ENCODE measurements at places on chromosomes 6 and 20.

- no peak for DNase-seq
Observed at GRCh38 chr6:75466636-75467035, 27.0 kb downstream of the FILIP1 start.

GRCh38 chr6:36580184-36580526, 14.0 kb upstream of the SRSF3 start:
- no peak for DNase-seq

DNA sequence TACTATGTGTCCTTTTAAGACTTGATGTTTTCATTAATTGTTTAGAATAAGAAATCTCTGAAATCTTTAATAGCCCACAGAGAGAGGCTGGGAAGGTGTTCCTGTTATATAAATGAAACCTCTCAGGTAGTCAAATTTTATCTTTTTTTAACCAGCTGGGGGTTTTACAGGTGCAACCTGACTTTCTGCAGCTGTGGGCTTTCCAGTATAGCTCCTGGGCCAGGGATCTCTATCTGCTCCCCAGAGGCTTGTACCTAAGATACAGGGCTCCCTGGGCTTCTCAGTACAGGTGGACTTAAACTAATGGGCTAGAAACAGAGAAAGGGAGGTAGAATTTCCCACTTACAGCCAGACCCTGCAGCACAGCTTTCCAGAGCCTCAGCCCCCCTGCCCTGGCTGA, 49.4 kb downstream of the HLA-C start:
- no peak for DNase-seq

DNA sequence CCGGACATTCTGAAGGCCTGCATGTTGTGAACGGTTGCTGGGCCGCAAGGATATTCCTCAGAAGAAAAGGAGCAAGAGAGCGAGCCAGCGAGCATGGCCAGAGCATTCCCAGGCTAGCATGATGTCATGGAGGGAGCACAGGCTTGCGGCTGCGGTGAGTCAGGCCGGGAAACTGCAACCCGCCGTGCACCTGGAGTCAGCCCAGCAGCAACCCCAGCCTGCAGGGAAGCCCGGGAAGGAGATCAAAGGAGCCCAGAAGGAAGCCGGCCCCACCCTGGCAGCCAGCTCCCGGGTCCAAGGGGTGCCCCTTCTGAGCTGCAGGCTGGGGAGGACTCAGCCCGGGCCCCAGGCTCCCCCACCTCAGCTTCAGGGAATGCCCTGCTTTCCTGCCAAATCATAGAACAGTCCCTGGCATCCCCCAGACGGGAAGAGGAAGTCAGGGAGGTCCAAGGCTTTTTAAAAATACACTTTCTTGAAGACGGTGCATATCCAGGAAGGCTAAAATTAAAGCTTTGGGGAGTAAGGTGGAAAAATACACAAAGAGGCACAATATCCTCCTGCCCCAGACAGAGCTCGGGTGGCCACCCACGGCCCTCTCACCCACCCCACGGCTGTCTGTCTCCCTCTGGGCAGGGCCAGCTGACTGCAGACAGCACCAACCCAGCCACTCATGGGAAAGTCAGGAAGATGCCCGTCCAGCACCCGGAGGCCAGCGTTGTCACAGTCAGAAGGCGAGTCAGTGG, 53.7 kb downstream of the BMP7 start:
- DNase-seq = no peak

GRCh38 chr6:84825461-84825860, 61.1 kb upstream of the TBX18 start:
- DNase-seq = no peak

DNA sequence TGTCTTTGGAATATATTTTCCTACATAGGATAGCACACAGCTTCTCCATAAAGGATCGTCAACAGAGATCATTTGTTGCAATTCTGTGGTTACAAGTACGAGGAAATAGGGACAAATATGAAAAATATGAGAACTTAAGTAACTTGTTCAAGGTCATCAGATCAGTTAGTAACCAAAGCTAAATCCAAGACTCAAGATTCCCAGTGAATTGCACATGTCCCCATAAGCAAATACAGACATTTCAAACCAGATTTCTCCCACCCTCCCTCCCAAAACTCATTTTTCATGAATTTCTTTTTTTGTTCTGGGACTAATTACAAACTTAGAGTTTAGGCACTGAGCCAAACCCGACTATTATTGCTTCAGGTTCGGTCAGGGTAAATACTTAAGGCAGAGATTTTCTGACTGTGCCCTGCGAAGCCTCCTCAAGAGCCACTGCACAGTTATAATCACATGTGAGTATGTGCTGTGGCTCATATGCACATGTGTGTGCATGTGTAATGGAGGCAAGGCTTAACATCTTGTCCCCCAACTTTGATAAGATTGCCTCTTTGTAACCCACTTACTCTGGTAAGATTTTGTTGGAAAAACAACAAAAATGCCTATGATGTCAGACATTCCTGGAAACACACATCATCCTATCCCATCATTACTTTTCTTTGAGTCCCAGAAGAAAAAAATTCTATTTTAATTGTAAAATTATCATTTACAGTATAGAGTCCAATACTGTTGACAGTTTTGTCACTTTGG, 216.2 kb downstream of the CD83 start:
- no peak for DNase-seq

DNA sequence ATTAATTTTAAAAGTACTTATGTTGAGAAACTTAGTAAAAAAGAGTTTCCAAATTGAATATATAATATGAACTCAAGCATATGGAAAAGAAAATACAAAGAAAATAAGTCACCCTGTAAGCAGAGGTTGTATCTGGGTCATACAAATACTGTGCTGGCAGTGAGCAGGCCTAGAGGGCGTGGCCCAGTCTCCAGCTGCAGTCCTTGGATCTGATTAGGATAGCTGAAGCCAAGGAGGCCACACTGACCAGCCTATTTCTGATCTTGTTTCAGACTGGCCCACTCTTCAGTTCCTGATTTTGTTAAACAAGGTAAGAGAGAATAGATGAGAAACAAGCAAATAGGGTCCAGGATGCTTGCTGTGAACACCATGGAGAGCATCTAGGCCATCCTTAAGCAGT, 228.8 kb downstream of the EPM2A start:
- no peak for DNase-seq

DNA sequence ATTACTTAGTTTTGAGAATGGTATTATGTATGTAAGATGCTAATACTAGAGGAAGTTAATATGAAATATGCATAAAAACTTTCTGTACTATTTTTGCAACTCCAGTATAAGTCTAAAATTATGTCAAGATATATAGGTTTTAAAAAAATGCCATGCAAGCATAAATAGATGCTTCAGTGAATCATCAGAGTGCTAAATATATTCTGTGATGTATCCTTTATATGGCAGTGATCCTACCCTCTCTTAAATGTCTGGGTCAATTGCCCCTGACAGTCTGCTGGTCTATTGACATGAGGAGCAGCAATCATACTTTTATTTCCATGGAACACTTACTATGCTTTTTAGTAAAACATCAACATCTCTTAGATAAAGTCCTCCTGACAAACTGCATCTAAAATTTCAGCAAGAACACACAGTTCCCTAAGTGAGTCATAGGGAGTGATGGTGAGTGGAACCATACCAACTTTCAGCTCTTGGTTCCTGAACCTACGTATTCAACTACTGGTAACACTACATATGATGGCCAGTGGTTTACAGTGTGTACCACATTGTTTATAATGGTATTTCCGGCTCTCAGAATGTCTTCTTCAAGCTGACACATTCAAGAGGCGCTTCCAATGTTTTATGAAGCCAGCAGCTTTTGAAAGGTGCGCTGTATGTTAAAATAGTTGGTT, 928.7 kb upstream of the GJE1 start:
- DNase-seq = no peak

GRCh38 chr6:56663344-56663743, 20.7 kb upstream of the DST start:
- DNase-seq = no peak

DNA sequence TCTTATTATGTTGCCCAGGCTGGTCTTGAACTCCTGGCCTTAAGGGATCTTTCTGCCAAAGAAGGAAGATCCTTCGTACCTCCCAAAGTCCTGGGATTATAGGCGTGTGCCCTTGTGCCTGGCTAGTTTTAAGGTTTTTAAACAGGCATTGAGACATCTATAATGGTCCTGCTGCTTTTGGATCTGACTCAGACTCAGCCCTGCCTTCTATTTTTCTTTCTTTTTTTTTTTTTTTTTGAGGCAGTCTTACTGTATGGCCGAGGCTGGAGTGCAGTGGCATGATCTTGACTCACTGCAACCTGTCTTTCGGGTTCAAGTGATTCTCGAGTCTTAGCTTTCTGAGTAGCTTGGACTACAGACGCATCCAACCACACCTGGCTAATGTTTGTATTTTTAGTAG, 73.7 kb downstream of the PHF20 start:
- no peak for DNase-seq

GRCh38 chr6:110534731-110535492, 58.5 kb upstream of the SLC22A16 start:
- DNase-seq = no peak

- no peak for DNase-seq
Observed at GRCh38 chr6:139753198-139753861, 378.9 kb upstream of the CITED2 start.

- DNase-seq = no peak
Observed at GRCh38 chr6:156954816-156955215, 177.6 kb downstream of the ARID1B start.

GRCh38 chr6:97563529-97563928, 280.5 kb upstream of the MMS22L start:
- DNase-seq = no peak

DNA sequence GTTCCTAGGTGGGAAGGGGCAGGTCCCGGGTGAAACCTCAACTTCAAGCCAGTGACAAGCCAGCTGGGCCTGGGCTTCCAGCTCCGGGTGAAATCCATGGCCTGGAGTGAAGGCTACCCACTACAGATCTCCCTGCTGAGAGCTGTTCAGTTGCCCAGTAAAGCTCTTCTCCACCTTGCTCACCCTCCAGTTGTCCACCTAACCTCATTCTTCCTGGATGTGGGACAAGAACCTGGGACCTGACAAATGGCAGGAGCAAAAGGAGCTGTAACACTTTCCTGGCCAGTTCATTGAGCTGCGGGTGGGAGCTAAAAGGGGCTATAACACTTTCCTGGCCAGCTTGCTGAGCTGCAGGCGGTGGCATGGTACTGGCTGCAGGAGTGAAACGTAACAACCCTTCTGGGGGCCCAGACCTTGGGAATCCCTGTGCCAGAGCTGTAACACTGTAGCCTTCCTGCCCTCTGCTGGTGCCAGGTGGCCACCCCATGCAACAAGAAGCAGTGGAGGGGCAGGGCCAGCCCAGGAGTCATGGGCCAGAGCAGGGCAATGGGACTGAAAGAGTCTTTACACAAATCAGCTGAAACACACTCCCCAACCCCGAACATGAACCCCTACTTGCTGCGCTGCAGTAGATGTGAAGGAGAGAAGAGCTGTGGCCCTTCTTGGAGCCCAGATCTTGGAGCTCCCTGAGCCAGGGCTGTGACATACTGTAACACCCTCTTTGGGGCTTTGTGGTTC, 3.6 kb upstream of the HINT3 start:
- no peak for DNase-seq

DNA sequence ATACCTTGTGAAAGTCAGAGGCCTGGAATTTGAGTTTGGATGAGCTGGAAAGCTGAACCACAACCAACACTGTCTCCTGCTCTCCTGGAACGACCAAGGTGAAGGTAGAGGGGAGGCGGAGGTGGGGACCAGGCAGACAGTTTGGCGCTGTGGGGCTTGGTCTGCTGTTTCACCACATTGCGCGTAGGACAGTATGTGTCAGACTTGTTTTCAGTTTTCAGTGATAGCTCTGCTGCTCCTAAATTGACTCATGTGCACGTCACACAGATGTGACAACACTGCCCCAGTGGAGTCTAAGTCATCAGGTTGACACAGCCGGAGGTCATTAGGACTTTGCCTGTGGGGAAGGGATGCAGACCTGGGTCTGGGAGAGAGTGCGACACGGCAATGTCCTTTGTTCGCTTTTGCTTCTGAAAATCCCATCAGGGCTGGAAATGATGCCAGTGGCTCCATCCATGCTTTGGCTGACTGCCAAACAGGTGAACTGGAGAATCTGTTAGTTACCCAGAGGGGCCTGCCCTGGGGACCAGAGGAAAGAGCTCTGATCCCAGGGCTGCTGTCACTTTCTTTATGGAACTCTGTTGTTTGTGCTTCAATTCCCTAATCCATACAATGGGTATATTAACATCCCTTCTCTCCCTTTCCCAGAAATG, 255.5 kb downstream of the CDC5L start:
- no peak for DNase-seq

DNA sequence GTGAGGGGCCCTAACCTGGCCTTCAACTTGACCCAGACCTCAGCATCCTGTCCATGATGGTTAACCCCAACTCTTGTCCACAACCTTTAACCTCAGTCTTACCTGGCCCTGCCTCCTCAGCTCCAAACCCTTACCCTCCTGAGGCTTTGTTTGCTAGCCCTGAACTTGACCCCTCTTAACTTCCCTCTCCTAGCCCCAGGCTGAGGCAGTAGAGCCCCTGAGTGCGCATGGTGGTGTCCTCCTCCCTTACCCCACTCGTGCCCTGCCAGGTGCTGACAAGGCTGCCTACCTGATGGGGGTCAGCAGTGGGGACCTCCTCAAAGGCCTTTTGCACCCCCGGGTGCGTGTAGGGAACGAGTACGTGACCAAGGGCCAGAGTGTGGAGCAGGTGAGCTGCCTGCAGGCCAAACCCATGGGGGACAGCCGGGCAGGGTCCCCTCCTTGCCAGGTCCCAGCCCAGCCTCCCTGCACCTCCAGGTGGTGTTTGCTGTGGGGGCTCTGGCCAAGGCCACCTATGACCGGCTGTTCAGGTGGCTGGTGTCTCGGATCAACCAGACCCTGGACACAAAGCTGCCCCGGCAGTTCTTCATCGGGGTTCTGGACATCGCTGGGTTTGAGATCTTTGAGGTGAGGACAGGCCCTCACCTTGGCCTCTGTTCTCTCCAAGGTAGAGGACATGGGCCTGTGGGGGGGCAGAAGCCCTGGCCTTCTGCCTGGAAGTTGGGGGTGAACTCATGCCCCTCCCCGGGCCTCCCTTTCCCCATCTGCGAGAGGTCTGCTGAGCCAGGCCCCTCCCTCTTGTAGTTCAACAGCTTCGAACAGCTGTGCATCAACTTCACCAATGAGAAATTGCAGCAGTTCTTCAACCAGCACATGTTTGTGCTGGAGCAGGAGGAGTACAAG, 31.9 kb downstream of the MYH7B start:
- DNase-seq = no peak

DNA sequence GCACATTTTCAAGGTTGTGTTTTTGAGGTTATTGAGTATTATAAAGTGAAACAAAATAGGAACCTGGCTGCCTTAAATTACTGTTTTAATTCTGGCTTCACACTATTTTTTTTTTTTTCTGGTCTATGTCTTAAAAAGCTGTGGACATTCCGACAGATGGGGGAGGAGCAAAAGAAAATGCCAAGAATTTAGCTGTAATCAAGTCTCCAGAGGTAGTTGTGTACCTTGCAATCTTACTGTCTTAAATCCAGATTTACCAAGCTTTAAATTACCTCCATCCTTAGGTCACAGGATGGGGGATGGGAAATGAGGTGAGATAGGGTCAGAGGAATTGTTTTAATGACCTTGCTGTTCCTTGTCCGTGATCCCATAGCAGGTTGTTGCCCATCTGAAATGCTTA, 182.8 kb downstream of the UTRN start:
- no peak for DNase-seq

- no peak for DNase-seq
Observed at GRCh38 chr6:119096721-119097565, 18.5 kb upstream of the FAM184A start.

- DNase-seq = peak; percentile 74
Observed at GRCh38 chr6:44976677-44977641, 351.2 kb upstream of the RUNX2 start.

- peak; percentile 12 for DNase-seq
Observed at GRCh38 chr20:17570347-17571152, 675 bp downstream of the DSTN start.

All from central memory CD4-positive, alpha-beta T cell (primary cell).